Jurkat, Clone E6-1 (cell line): ENCODE measurements at places on chromosomes 1 and 21.

GRCh38 chr1:216740331-216740730 is 17.1 kb upstream of the ESRRG start:
- DNase-seq, result no peak

DNA sequence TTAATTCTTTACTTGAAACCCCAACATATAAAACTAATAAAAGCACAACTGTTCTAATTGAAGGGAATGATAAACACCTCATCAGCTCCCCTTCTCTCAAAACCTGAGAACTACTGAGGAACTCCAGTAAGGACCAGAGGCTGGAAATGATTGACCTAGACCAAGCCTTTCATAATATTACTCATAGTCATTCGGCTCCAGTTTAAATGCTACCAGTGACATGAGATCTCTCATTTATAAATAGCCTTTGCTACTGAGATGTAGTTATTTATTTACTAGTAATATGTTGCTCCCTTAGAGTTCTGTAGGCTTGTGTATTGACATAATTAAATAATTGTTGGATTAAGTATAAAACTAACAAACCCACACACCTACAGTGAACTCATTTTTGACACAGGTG is 209.8 kb upstream of the PRMT6 start:
- DNase-seq, result no peak

DNA sequence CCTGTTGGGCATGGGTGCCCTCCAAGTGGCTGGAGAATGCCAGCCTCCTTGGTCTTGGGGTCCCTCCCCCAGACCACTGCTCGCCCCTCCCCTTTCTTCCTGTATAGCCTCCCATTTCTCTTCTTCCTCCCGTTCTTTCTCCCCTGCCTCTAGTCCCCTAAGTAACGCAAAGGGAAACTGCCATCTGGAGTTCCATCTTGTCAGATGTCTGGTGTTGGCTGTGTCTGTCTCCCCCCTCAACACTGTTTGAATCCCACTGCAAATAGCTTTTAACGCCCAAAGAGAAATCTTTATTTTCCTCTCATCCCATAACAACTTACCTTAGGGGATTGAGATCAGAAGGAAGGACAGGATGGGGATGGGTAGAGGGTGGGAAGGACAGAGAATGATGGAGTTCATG is 55.3 kb upstream of the CSF3R start:
- no peak for DNase-seq

DNA sequence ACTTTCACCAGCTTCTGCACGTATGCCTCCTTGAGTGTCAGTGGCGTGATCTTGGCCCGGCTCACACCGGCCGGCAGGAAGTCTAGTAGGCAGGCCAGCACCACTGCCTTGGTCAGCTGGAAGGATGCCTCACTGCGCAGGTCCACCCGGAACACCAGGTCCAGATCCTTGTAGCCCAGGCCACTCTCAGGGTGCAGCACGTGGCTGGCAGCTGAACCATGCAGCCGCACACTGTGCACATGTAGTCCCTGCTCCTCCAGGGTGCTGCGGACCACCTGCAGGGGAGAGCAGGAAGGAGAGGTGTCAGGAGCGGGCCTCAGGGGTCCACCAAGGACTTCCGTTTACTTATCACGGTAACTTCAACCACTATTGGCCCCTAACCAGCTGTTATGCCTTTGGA is 6.0 kb downstream of the TENT5B start:
- DNase-seq, result no peak

- no peak for DNase-seq
These were observed 42.4 kb upstream of the STMN1 start for GRCh38 chr1:25948641-25949040.

DNA sequence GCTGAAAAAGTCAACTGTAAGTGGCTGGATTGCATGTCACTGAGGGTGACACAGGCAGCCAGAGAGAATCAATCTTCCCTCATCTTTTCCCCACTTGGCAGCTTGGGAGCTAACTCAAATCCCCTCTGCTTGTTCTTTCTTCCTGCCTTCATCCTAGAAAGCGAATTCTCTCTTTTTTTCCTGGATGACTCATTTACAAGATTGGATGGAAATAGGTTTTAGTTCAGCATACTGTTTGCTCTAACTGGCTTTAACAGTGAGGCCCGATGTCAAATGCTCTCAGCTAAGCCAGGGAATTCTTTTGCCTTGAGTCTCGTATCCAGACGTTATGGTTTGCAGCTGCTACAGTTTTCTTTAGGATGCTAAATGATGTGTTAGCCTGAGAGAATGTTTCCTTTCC is 72.7 kb downstream of the HUNK start:
- DNase-seq, result no peak

GRCh38 chr1:151156515-151156819 is at the start of gene TNFAIP8L2:
TNFAIP8L2 (plus strand) TSS chr1:151156649; CDS start chr1:151158698, 2,049 bp downstream.
- DNase-seq, result peak; percentile 41

DNA sequence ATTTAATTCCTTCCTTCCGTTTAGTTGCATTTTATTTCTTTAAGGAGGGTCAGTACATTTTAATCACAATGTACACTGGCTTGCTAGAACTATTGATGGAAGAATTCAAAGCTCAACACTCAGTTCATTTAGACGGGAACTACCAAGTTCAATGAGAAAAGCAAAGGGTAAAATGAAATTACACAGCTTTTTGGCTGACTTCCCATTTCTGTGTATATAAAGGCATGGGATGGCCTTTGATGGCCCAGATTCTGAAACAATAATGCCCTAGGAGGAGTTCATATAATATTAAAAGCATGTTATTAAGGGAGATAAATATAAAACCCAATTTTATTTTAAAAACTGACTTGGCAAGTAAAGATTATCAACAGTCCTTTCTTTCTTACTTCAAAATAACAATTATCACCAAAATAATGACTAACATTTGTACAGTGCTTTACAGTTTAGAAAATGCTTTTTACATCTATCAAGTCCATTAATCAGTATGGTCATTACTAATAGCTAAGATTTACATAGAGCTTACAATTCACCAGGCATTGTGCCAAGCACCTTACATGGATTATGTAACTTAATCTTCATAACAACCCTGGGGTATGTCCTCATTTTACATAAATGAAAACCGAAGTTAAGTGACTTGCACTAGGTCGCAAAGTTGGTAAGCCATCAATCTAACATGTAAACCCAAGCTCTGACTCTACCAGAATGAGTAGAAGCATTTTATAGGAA is 402.4 kb downstream of the OMA1 start:
- DNase-seq, result no peak

GRCh38 chr21:24183077-24183476 is 1424.2 kb downstream of the MRPL39 start:
- DNase-seq, result no peak

DNA sequence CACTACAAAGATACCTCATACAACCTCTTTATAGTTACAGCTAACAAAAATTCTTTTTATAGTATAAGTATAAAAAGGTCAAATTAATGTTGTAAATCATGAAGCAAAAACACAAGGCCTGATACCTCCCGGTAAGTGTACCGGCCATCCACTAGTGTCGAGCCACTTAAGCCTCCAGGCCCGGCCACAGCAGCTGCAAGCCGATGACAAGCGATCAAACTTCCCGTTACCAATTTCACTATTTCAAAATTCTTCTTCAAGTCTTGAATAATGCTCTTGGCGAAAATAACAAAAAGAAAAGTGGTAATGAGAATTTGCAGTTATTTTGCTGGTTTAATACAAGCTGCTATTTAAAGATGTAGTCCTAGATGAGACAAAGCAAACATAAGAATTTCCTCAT is 67.6 kb downstream of the USP24 start:
- no peak for DNase-seq

GRCh38 chr21:39006571-39007311 is 176.5 kb downstream of the PSMG1 start:
- DNase-seq, result no peak

DNA sequence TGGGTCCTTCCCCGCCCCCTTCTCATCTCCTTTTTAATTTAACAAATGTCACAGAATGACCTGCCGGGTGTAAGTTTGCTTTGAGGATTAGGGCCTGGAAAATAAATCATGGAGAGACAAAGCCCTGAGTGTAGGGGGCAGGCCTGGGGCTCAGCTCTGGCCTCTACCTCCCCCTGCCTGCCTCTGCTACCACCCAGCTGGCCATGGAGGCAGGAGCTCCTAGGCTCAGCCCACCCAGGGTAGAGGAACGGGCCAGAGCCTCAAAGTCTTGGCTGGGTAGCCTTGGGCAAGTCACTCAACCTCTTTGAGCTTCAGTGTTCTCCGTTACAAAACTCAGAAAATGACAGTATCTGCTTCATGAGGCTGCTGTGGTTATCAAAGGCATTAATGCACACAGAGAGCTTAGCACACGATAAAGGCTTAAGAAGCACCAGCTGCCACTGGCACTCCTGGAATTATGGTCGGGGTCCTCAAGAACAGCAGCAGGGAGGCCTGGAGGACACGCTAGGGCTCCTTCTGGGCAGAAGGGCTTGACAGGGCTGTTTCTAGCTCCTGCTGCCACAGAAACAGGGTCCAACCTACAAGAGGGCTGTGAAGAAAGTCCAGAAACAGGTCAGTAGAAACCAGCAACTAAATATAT is 39.0 kb downstream of the LRP8 start:
- no peak for DNase-seq

DNA sequence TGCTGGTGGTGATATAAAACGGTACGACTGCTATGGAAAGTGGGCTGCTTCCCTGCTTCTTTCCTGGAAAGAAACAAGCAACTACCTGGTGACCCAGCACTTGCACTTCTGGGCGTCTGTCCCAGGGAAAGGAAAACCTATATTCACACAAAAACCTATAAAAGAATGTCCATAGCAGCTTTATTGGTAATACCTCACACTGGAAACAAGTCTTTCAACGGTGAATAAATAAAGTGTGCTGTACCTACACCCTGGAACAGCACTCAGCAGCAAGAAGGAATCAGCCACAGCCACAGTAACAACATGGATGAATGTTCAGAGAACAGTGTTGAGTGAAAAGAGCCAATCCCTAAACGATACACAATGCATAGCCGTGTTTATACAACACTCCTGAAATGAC is 19.9 kb downstream of the SLC19A1 start:
- DNase-seq, result no peak

DNA sequence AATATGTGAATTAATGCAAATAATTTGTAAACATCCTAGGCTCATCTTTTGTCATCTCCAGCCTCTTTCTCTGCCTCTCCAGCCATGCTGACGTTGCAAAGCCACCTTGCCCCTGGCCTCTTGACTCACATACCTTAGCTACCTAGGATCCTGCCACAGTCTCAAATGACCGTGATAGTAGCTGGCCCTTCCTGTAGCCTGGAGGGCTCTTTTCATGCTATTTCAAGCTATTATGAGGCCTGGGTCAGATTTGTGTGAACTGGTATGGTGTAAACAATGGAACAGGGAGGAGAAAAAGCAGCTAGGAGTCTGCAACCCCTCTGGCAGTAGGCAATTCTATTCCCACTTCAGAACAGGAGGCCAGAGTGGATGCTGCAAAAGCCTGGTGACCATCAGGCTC is 337.7 kb downstream of the DISC1 start:
- no peak for DNase-seq

- DNase-seq, result no peak
These were observed 26.6 kb downstream of the CRYAA start for GRCh38 chr21:43195121-43196021.

DNA sequence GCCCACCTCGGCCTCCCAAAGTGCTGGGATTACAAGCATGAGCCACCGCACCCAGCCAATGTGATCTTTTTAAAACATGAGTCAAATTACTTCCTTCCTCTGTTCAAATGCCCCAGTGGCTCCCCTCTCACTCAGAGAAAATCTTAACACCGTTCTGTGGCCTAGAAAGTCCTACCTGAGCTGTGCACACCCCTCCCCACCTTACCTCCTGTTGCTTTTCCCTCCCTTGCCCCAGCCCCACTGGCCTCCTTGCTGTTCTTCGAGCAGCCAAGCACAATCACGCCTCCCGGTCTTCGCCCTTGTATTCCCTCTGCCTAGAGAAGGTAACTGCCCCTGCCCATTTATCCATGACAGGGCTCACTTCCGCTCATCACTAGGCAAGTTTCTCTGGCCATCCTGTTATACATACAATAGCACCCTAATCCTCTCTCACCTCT is 62.6 kb upstream of the RPL11 start:
- no peak for DNase-seq

DNA sequence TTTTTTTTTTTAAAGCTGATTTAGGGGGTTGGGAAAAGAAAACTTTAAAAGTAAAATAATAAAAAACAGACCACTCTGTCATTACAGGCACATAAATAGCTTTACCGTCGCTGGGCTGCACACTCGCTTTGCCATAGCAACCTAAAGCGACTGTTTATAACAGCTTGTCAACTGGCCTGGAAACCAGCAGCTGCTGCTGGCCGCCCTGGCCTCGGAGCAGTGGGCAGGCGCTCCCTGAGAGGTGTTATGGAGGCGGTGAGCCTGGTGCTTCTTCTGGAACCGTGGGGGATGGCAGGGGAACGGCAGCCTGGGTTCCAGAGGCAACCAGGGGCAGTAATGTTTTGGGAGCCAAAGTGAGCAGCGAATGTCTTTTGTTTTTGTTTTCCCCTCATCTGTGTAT is 45.7 kb downstream of the ATP2B4 start:
- no peak for DNase-seq

DNA sequence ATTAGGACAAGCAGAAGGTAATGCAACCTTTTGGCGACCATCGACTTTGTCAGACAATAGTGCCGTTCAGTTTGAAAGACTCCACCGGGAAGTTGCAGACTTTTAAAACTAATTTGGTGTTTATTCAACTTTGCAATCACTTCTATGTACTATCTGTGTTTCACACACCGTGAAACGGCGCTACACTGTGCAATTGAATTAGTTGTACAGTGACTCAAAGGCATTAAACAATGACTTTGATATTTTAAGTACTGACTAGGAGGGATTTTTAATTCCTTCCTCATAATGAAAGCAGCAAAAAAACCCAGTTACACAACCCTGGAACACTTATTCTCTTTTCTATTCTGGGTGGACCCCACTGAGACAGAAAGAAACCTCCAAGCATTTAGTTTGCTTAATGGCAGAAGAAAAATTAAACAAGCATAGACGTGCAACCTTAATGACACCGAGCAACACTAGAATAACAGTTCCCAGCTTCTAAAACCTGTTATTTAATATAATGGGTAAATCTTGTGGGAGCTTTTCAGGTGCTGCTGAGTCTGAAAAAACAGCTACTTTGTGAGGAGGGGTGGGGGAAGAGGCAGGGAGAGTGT is 176.8 kb downstream of the LMO4 start:
- no peak for DNase-seq

- no peak for DNase-seq
These were observed 4.3 kb upstream of the LHX9 start for GRCh38 chr1:197912739-197913494.

DNA sequence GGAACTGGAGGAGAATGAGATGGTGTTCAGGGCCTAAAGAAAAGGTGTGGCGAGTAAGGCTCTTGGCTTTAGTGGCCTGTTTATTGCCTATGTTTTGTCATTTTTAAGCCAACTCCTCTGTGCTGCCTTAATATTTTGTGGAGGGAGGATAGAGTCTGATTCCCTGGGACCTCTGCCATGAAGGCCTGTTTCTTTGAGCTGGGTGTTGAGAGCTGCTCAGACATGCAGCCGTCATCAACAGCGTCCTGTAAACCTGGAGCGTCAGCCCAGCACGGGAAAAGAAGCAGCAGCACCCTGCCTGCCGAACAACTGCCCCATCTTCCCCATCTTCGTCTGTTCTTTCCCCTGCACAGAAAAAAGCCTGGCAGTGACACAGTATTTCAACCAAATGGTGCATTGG is 27.1 kb upstream of the SNX27 start:
- no peak for DNase-seq

- no peak for DNase-seq
These were observed 155.6 kb upstream of the CSF3R start for GRCh38 chr1:36638268-36638667.
